ENCODE measurements at places on chromosomes 2 and 18. TPM values are rescaled to one million over a fixed set of nuclear protein-coding genes. Genes with fewer than 3 reads are reported as not detected.

The LINC00305 gene
- not detected for polyA plus RNA-seq

- no peak overlapping the region for H3K4me3 ChIP-seq
- H3K27ac ChIP-seq: no peak overlapping the region
- no peaks in the 10 kb centered on the region for H3K27me3 ChIP-seq
- no peak for DNase-seq
Measured at GRCh38 chr2:30179536-30179935, 32.7 kb downstream of the YPEL5 start.

GRCh38 chr2:216837740-216838139 is 22.1 kb downstream of the TNP1 start:
- H3K36me3 ChIP-seq: no peaks in the 10 kb centered on the region
- H3K4me1 ChIP-seq: no peaks in the 10 kb centered on the region
- no peaks in the 10 kb centered on the region for H3K27me3 ChIP-seq
- H3K4me3 ChIP-seq: no peak overlapping the region

DNA sequence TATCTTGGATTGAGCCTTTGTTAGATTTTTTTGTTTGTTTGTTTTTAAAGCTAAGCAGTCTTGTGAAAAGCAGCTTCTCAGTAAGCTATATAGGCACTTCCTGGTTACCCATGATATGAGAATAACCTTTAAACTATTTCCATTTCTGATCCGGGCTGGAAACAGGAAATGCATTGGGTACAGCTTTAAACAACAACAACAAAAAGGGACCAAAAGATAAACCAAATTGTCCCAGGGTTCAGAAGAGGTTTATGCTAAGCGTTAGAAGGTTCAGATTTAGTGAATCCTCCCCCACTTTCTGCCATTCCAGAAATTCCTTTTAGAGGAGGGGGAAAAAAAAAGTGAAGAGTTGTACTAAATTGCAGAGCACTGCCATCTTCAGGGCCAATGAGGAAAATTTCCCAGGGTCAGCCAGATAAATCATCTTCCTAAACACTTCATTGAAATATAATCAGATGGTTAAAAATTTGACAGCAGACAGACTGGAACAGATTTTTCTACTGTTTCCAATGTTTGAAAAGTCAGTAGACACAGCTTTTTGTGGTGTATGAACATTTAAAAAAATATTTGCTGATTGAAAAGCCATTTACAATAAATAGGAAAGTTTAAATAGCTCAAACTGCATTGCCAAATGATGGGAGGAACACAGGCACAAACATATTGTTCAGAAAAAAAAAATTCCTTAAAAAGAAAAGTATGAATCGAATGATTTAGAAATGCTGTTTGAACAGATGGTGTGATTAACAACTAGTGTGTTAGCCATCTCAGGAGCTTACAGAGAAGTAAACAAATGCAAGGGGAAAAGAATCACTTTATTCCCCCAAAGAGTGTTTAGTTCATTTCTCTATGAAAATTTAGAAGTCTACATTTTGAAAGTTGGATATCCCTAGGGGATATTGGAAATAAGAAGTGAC is 189.9 kb upstream of the TANK start:
- no peaks in the 10 kb centered on the region for H3K27me3 ChIP-seq
- H3K36me3 ChIP-seq: no peaks in the 10 kb centered on the region
- H3K4me3 ChIP-seq: peak overlapping the region; percentile 57
- no peak overlapping the region for H3K27ac ChIP-seq
- DNase-seq: no peak

GRCh38 chr2:75094405-75094804 is 104.9 kb downstream of the TACR1 start:
- no peak overlapping the region for H3K27ac ChIP-seq
- no peak overlapping the region for H3K4me3 ChIP-seq
- H3K27me3 ChIP-seq: no peaks in the 10 kb centered on the region
- DNase-seq: no peak
- no peaks in the 10 kb centered on the region for H3K4me1 ChIP-seq

DNA sequence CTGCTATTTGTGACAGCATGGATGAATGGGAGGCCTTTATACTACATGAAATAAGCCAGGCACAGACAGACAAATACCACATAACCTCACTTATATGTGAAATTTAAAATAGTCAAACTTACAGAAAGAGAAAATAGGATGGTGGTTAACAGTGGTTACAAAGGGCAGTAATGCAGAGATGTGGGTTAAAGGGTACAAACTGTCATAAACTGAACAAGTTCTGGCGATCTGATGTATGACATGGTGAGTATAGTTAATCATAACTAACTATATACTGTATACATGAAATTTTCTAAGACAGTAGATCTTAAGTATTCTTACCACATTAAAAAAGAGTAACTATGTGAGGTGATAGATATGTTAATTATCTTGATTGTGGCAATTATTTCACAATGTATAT is 558.1 kb upstream of the ZNF804A start:
- H3K4me1 ChIP-seq: no peaks in the 10 kb centered on the region
- no peak overlapping the region for H3K4me3 ChIP-seq
- H3K36me3 ChIP-seq: no peaks in the 10 kb centered on the region
- no peak overlapping the region for H3K27ac ChIP-seq

DNA sequence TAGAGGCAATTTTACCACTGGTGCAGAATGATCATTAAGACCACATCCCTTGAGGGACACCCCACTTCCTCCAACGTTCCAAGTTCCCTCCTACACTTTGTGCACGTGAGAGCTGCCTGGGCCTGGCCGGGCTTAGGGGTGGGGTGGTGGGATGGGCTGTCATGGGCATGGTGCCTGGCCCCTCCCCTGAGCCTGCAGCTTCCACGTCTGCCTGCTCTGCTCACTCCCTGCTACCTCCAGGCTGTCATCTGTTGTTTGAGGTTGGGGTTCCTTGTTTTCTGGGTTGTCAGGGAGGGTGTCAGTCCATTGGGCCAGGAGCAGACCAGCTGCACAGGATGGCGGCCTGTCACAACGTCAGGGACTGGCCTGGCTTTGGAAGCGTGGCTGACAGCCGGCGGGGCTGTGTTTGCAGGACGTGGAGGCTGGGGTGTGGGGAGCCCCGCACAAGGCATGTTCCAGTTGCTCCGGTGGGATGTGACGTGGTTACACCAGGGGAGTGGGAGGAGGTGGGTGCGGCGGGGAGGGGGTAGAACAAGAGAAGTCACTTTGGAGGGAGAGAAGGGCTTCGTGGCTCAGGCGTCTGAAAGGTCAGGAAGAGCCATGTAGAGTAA is 72.3 kb downstream of the RTP5 start:
- H3K27me3 ChIP-seq: no peaks in the 10 kb centered on the region
- DNase-seq: no peak
- no peaks in the 10 kb centered on the region for H3K36me3 ChIP-seq
- H3K4me1 ChIP-seq: no peaks in the 10 kb centered on the region
- H3K27ac ChIP-seq: no peak overlapping the region
- no peak overlapping the region for H3K4me3 ChIP-seq
